IMR-90 (cell line): ENCODE measurements at places on chromosomes 13 and 19. TPM values are rescaled to one million over a fixed set of nuclear protein-coding genes. Genes with fewer than 3 reads are reported as not detected.

FPR2 gene
- total RNA-seq = not detected in 2 replicates

VN1R4 gene
- total RNA-seq = not detected in 2 replicates

ADGRE2 gene
- not detected in 2 replicates for total RNA-seq

CEACAM16 gene
- not detected in 2 replicates for total RNA-seq

LATS2 gene
- total RNA-seq = 12.7 and 16.4 TPM in 2 replicates

CLDN10 gene
- not detected in 2 replicates for total RNA-seq

LRRC8E gene
- 6.9 and 7.2 TPM in 2 replicates for total RNA-seq

FCGBP gene
- total RNA-seq = under 0.01 TPM in 1 of 2 replicates, not detected in the other

RHPN2 gene
- total RNA-seq = 2.2 and 2.3 TPM in 2 replicates

ZNF45 gene
- 15.0 and 18.1 TPM in 2 replicates for total RNA-seq
